Activated T-cell treated with anti-CD3 and anti-CD28 coated beads for 4 hours (primary cell): ENCODE measurements at places on chromosomes 2 and 18.

GRCh38 chr18:50189160-50189559, 5.8 kb downstream of the MYO5B start:
- no peak for DNase-seq

- DNase-seq, result no peak
Observed at GRCh38 chr2:112153501-112153900, 15.3 kb downstream of the FBLN7 start.

GRCh38 chr18:21484851-21485636, 115.5 kb downstream of the ESCO1 start:
- no peak for DNase-seq

DNA sequence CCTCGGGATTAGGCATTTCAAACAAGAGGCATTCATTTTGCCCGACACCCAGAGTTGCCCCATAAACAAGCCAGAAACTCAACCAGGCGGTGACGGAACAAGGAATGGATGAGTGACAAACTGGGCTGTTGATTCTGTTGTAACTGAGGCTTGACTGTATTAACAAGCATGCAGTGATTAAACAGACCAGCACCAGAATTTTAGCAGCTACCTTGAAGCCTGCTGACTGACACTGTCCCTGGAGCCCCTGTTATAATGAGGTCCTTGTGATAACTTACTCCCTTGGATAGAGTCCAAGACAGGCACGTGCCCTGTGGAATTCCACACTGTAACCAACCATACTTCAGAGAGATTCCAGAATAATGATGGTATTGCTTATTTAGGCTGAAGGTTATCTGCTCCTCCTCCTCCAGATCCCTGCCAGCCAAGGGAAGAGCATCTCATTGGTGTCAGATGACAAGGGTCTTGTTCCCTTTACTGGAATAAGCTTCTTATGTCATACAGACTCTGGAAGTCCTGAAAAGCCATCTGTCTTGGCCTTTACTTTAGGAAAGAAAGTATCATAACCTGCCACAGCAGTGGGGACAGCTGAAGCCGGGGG, 97.1 kb upstream of the RMDN2 start:
- DNase-seq, result no peak

- no peak for DNase-seq
Observed at GRCh38 chr2:233905945-233906344, 11.2 kb upstream of the TRPM8 start.

DNA sequence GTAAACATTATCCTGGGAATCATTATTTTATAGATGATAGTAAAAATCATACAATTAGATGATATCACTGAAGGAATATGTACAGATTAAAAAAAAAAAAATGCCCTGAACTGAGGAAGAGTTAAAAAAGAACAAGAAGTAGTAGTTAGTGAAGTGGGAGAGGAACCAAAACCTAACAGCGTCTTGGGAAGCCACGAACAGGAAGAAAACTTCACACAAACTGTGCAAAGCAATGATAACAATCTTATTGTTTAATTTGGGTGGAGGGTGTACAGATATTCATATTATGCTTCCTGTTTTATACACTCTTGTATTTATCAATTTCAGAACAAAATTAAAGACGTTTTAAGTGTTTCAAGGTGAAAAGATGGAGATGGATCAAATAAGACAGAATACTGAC, 3.5 kb downstream of the HEATR5B start:
- DNase-seq, result no peak

DNA sequence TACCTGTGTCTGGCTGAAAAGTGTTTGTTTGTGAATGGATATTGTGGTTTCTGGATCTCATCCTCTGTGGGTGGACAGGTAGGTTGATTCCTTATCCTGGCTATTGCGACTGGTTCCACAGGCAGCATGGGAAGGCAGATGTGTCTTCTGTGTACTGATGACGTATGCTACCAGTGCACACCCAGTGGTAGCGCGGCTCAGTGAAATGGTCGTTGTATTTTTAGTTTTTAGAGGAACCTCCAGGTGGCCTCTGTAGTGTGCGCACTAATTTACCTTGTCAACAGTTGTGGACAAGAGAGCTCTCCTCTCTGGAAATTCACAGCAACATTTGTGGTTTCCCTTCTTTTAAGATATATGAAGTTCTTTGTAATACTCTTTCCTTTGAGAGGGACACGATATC, 52.5 kb downstream of the CCDC74A start:
- DNase-seq, result no peak

DNA sequence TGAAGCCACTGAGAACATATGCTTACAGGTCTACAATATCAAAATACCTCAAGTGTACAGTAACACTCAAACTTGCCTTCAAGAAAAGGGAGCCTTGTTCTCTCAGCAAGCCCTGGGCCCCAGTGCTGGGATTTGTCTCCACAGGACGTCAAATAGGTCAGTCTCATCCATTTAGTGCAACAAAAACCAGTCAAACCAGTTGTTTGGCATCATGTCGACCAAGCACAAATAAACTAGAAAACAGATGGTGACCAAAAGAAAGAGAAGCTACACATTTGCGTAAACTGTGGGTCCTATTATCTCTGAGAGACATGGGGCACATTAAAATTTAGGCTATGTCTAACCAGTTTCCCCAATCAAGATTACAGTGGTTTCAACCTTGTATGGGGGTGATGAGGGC, 182.6 kb upstream of the PKDCC start:
- DNase-seq, result no peak

GRCh38 chr2:86068136-86068588, 37.5 kb downstream of the POLR1A start:
- peak; percentile 16 for DNase-seq

DNA sequence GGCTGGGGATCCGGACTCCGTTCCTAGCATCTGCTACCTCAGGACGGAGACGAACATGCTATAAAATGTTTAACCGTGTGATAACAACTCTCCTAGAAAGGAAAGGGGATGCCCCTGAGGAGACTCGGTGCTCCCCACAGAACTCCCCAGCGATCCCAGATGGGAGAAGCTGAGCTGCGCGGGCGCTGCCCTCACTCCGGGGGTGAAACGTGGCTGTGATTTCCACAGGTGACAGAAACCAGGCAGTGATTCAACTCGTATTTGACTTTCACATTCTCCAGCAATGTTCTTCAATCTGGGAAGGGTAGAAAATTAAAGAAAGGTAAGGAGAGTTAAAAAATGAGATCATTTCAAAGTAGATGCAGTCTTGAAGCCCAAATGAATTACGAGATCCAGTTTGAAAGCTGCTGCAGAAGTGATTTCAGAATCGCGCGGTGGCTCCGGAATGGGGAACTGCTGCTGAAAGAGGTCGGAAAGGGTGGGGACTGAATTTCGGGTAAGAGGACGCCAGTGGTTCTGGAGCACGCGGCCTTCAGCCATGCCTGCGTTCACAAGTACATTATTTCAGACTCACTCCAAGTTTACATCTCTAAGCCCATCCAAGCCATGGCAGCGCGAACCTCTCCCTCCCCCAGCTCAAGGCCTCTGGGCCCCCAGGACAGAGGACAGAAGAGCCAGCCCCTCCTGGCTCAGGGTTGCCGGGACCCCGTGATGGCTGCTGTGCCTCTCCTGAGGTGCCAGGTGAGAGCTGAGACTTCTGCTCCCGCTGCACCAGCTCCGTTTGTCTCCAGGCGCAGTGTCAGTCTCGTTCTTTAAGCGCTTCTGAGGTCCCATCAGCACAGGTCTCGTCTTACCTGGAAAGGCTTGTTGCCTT, 39.5 kb downstream of the ADNP2 start:
- no peak for DNase-seq

- no peak for DNase-seq
Observed at GRCh38 chr18:48942554-48943261, 8.1 kb downstream of the SMAD7 start.

DNA sequence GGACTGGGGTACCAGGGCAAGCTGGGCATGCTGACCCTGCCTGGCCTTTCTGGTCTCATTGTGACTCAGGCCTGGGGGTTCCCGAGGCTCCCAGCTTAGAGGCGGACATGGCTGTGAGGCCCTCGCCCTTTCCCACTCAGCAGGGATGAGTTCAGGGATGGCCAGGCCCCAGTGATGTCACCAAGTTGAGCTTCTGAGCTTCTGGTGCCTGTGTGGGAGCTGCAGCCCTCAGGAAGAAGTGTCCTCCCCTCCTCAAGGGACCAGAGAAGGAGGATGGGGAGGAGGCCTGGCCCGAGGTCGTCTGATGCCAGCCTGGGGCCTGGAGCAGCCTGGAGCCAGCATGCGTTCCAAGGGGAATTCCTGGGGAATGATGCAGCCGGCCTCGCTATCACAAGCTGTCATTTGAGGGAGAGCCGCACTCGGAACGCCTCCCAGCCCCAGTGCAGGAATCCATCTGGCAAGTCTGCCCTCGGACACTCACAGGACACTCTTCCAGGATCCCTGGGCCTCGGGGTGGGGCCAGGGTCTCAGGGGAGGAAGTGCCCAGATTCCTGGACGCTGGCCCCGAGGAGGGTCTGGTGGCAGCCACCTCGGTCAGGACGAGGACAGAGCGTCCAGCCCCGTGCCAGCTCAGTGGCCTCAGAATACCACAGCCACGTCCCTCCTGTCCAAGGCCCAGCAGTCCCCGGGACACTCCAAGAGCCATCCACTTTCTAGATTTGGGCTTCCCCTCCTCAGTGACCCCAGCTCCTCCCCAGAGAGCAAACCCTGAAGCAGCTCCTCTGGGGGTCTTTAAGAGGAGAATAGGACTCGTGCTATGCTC, 61.2 kb upstream of the GPC1 start:
- DNase-seq, result no peak

- DNase-seq, result no peak
Observed at GRCh38 chr2:159110784-159111183, 142.3 kb downstream of the TANC1 start.

GRCh38 chr18:12773369-12773768, 70.5 kb downstream of the PSMG2 start:
- DNase-seq, result no peak

DNA sequence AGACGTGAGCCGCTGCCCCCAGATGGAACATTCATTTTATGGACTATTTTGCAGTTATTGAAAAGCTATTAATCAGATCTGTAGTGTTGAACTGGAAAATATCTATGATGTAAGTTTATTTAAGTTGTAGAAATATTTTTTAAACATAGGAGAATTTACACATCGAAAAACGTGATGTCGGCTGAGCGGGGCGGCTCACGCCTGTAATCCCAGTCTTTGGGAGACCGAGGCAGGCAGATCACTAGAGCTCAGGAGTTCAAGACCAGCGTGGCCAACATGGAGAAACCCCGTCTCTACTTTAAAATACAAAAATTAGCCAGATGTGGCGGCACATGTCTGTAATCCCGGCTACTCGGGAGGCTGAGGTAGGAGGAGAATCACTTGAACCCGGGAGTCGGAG, 2.0 kb upstream of the TIA1 start:
- DNase-seq, result no peak

- DNase-seq, result no peak
Observed at GRCh38 chr2:241274127-241274526, 41.3 kb downstream of the HDLBP start.

DNA sequence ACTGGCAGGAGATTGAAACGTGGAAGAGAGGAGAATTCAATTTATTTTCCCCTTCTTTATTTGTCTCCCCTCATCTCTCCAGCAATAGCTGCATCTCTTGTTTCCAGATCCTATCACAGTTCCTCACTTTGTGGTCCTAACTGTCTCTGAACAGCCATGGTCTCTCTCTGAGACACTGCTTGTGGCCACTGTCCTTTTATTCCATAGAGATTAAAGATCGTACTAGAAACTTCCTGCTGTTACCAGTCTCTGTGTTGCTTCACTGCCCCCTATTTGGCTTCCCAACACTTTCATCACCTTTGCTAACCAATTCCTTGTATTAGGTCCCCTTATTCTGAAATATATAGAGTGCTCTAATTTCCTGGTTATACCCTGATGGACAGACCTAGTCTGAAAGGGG, 48.9 kb upstream of the CAVIN2 start:
- DNase-seq, result no peak

DNA sequence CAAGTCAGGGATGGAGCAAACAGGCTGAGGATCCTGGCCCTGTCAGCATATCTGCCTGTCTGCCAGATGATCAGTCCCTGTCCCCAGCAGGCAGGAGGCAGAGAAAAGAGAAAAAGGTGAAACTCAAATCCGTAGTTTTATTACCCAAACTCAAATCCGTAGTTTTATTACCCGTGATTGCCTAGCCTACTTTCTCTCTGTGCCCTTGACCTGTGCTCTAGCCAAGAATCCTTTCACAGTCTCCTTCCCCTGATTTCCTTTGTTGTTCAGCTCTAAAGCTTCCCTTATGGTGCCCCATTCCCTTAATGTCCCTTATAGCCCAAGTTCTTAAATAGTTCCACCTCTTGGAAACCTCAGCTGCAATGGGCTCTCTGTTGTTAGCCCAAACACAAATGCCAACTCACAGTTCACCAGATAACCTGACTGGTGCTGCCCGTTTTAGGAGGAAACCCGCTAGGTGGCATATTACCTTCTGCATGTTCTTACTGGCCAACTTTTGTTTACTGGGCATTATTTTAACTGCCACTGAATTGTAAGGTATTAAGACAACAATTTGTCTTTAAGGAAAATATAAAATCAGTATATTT, 125.7 kb upstream of the FZD5 start:
- DNase-seq, result no peak

- no peak for DNase-seq
Observed at GRCh38 chr2:5328826-5329225, 363.4 kb upstream of the SOX11 start.

- DNase-seq, result no peak
Observed at GRCh38 chr2:238927746-238928519, 80.0 kb downstream of the TWIST2 start.

DNA sequence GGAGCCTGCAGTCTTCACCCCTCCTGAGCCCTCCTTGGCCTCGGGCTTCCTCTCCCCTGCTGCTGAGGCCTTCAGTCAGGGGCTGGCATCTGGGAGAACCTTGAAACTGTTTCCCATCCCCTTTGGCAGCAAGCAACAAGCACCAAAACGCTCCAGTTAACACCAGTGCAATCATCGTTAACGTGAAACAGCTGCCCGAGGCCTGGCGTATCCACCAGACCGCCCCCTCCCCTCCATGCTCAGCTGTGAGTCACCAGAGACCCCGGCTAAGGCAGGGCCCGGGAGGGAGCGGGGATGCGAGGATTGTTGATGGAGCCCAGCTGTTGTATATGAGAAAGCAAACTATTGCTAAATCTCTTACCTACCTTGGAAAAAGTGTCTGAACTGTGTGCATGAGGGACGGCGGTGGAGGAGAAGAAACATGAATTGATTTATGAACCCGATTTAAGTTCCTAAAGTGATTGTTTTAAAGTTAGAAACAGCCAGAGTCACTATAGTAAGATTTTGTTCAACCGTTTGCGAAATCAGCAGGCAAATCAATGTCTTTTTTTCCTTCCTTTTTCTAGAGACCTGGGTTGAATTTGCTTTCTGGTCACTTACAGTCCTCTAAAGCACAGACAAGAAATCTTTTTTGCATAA, 5.2 kb downstream of the ZFP36L2 start:
- DNase-seq, result no peak
